Adrenal gland (tissue), 19 donors: ENCODE measurements at places on chromosomes 5 and 9. TPM values are rescaled to one million over a fixed set of nuclear protein-coding genes. Genes with fewer than 3 reads are reported as not detected.

The RGMB gene
- 1.0 TPM for polyA plus RNA-seq

The GFI1B gene
- not detected for polyA plus RNA-seq

The OGN gene
- polyA plus RNA-seq, result 21.1 TPM

- no peak for DNase-seq
Measured at GRCh38 chr5:135651156-135651555, 72.4 kb upstream of the CXCL14 start.

DNA sequence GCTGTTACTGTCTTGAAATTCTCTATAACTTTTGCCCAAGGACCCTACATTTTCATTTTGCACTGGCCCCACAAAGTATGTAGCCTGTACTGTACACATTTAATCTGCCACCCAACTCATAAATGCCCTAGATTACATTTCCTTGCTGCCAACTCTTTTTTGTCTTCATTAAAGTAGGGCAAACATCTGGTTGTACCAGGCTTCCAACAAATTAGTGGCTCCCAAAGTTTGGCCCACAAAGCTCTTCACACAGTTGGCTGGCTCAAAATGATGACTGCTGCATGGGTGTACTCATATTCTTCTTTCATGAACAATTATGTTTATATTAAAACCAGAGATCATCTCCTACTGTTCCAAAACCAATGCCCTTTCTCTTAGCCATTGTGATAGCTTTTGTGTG lies 45.3 kb downstream of the GNA14 start:
- DNase-seq, result no peak

GRCh38 chr9:70135176-70135575 lies 91.5 kb downstream of the MAMDC2 start:
- no peak for DNase-seq

GRCh38 chr5:140103154-140103553 lies 10.8 kb upstream of the PURA start:
- no peak for DNase-seq

- no peak for DNase-seq
Measured at GRCh38 chr5:150017226-150018005, 16.9 kb downstream of the HMGXB3 start.

- no peak for DNase-seq
Measured at GRCh38 chr5:143054480-143054941, 284.3 kb downstream of the ARHGAP26 start.

DNA sequence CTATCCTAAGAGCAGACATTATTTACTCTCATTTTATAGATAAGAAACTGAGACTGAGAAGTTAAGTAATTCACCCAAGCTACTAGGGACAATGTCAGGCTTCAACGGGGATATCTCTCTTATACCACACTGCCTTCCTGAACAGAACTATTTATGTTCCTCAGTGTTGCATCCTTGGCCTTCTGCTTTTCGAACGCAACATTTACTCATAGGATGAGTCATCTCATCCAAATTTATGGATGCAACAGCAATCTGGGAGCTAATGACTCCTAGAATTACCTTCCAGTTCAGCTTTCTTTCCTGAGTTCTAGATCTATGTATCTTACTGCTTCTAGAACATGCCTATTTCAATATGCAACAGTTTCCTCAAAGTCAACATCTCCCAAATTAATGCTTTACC lies 103.6 kb upstream of the PAM start:
- no peak for DNase-seq

DNA sequence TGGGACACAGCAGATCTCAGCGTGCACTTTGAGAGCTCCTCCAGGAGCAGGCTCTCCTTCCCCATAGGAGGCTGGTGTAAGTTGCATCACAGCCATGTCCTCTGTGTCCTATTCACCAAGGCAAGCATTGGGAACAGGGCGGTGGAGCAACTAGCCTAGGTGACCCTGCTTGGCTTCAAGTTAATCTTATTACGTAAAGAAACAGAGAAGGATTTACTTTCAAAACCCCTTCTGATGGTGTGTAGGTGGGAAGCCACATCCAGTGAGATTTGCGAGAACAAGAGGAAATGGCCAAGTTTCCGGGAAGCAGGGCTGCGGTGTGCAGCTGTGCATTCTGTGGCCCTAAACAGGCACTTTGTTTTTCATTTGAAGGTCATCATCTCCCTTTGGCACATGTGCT lies 80.2 kb downstream of the TRIO start:
- DNase-seq, result no peak

DNA sequence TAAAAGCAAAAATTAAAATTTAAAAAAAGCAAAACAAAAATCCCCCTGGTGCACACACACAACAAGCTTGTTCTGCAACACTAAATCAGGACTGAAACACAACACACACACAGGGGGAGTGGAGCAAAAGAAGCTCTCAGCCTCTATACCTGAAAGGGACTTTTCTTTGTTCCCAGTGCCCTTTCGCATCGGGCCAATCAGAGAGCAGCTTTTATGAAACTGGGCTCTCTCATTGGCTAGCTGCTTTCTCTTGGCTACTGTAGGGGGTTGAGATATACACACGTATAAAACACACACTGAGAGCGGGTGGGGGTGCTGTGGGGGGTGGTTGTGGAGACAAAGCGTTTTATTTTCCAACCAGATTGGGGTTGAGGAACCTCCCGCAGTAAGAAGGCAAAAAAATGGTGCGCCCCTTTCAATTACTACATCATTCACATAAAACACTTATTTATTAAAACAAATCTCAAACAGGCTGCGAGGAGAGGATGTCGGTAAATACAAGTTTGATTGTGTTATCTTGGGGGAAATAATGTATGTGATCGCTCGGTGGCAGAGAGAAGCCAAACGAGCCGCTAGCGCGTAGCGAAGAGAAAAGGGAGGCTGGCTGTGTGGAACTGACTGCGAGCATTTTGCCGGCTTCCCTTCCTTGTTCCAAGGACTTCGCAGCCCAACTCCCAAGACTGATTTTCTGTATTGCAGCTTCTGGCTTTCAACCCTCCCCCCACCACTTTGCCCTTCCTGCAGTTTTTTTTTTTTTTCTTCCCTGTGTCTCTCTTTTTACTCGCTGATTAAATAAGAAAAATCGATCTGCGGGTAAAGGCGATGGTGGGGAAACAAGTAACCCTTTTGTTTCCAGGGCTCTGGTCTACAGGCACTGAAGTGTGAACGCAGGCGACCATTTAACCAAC lies 2.5 kb upstream of the ZNF608 start:
- DNase-seq, result peak; percentile 85

DNA sequence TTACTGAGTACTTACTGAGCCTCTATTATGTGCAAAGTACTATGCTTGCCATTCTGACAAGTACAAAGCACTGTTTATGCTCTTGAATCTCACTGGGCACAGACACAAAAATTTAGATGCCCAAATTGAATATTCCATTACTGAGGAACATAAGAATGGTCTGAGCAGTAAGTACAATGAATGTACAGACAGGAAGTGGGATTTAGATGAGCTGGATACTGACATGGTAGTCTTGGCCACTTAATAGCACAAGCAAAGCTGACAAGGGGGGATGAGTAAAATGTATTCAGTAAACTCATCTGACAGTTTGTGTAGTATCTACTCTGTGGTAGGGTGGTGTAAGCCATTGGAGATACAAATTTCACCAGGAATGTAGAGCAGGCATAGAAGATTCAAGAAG lies 132.4 kb downstream of the EFNA5 start:
- DNase-seq, result no peak
